ENCODE measurements at places on chromosomes 11 and 22.

DNA sequence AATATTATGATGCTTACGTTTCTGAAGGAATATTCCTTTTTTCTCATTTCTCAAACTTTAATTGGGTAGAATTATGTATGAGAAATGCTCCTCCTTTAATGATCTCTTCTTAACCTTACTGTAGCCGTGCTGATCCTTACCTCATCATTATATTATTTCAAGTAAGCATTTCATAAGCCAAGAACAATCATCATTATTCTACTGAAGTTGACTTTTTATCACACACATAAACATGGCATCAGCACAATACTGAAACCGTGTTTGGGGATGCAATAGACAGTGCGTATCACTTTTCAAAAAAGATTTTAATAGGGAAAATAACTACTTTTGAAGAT lies 162.8 kb downstream of the ARHGAP42 start:
- DNase-seq = no peak

GRCh38 chr11:3201112-3201581 lies 17.5 kb downstream of the MRGPRG start:
- DNase-seq = no peak

DNA sequence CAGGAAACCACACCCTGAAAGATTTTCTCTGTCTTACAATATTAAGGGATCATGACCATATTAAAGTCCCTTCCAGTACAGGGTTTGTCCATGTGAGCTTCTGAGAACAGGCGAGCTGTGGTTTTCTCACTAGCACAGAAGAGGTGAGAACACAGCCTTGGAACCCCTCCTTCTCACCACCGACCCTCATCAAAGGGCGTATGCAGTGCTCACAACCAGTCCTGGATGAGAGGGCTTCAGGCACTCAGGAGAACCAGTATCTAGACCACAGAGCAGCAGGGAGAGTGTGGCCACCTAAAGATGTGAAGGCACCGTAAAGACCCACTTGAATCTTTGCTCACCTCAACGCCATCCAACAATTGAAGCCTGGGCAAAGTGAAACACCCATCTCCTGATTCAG lies 397.0 kb downstream of the ETS1 start:
- DNase-seq = no peak

- peak; percentile 43 for DNase-seq
These were observed 38.4 kb downstream of the GDPD5 start for GRCh38 chr11:75487365-75487764.

DNA sequence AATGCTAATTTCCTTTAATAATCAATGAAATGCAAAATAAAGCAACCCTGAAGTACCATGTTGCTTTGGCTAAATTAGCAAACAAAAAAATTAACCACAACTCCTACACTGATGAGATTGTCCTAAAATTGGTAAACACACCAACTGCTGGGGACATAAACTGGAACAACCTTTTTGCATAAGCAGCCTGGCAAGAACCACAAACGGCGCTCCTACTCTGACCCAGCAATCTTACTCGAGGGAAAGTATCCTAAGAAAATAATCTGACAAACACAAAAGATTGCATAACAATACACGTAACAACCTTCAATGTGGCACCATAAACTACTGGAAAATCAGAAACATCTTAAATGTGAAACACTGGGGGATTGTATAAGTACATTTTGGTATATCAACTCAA lies 189.8 kb upstream of the PITPNB start:
- no peak for DNase-seq

- no peak for DNase-seq
These were observed 10.4 kb downstream of the OR51T1 start for GRCh38 chr11:4891996-4892640.

DNA sequence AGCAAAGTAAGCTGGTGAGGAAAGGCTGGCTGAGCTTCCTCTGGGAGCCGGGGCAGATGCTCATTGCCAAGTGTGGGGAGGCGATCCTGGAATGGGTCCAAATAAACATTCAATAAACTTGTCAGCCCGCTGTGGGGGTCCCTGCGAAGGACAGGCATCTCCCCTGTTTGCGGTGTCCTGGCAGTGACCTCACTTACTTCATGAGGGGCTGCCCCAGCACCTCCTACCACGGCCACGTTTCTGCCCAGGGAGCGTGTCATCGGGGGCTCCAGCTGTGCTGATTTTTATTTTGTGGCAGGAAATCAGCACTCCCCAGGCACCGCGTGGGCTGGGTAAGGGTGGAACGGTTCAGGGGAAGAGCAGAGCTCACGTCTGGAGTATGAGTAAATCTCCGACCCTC lies 493.9 kb upstream of the B3GAT1 start:
- no peak for DNase-seq

DNA sequence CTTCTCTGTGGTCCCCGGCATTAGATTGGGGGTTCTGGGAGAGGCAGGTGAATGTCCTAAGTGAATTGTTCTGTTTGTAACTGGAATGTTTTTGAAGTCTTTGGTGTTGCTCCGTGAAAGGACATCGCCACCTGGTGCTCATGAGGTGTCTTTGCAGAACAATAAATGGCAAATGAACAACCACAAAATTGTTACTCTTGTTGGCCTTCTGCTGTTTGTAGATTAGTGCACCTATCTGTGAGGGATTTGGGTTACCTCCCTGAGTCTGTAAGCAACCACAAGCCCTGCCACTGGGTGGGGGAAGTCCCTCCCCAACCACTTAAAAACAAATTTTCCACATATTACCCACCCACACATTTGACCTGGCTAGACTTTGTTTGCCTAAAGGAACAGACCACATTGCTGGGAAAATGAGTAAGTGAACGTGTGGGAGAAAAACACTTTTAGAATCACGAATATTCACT lies 4.7 kb downstream of the MPEG1 start:
- DNase-seq = peak; percentile 58

GRCh38 chr11:112172362-112172994 lies 2.8 kb upstream of the BCO2 start:
- DNase-seq = peak; percentile 48

- DNase-seq = peak; percentile 76
These were observed 12.5 kb upstream of the MRPL16 start for GRCh38 chr11:59822989-59823566.
